Epithelial cell of alveolus of lung (primary cell): ENCODE measurements at places on chromosomes 3 and 15. TPM values are rescaled to one million over a fixed set of nuclear protein-coding genes. Genes with fewer than 3 reads are reported as not detected.

C3orf49 gene
- not detected in 2 replicates for total RNA-seq

COL7A1 gene
- total RNA-seq: 52.5 and 104 TPM in 2 replicates

MAP3K13 gene
- 18.0 and 19.3 TPM in 2 replicates for total RNA-seq

CLDN16 gene
- 0.26 TPM in 1 of 2 replicates, not detected in the other for total RNA-seq

STRIT1 gene
- not detected in 2 replicates for total RNA-seq

GABRA5 gene
- total RNA-seq: 0.24 and 0.26 TPM in 2 replicates
